ENCODE measurements at places on chromosomes 1 and 21.

GRCh38 chr1:164511001-164511705, 47.8 kb upstream of the PBX1 start:
- no peak for DNase-seq

GRCh38 chr21:23026878-23027277, 2028.7 kb downstream of the NCAM2 start:
- DNase-seq, result no peak

DNA sequence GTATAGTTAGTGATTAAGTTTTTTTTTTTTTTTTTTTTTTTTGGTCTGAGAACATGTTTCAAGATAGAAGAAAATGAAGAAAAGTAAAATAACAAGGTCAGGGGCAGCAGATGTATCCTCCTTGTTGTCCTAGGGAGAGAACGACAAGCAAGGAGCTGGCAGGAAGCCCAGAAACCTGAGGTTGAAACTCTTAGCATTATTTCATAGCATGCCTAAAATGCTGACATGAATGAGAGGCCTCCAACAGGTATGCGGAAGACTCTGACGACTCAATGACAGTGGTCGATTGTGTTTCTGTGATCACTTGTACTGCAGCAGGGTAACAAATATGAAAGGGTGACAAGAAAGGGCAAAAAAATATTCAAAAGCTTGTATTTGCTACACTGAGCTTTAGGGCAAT, 415.9 kb downstream of the PLA2G4A start:
- peak; percentile 1 for DNase-seq

DNA sequence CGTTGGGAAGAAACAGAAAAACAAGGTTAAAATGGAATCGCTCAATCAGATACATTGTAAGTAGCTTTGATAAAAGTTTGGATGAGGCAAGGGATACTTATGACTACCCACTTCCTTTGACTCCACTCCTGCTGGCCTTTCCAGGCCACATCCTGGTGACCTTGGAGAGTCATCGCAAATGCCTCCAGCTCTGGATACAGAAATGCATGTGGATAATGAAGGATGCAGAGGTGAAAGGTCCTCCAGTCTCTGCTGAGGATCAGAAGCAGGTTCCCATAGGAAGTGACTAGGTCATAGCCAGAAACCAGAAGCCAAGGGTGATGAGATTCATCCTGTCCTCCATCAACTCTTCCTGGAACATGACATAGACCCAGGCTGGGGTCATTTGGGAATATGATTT, 6.2 kb upstream of the CAMK1G start:
- DNase-seq, result no peak

- no peak for DNase-seq
These were observed 441 bp downstream of the PPT1 start for GRCh38 chr1:40096646-40096976.

- no peak for DNase-seq
These were observed 152.4 kb downstream of the TOMM20 start for GRCh38 chr1:234975941-234976860.

DNA sequence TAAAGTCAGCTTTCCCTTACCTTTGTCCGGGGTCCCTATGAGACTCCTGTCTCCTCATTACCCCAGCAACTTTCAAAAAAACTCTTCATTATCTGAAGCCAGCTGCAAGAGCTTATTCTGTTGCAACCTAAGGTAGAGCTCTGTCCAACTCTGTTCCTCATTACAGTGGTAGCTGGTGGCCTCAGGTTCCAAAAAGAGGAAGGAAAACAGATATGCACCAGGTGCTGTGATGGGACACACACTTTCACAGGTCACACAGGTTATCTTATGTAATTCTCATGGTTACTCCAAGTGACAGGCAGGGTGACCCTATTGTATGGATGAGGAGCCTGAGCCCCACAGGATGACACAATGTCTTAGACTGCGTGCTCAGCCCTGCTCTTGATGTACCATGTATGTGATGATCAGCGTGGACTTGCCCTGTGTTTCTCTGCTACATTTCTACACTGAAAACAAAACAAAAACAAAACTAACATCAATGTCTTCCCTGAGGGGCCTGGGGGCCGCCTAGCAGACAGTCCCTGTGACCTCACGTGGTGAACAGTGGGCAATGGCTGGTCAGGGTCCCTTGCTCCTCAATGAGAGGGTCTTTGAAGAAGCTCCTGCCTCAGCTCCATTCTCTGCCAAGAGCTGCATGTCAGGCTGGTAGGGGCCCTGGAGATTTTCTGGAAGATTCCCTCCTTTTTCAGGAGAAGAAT, 9.7 kb upstream of the TENT5C start:
- no peak for DNase-seq

DNA sequence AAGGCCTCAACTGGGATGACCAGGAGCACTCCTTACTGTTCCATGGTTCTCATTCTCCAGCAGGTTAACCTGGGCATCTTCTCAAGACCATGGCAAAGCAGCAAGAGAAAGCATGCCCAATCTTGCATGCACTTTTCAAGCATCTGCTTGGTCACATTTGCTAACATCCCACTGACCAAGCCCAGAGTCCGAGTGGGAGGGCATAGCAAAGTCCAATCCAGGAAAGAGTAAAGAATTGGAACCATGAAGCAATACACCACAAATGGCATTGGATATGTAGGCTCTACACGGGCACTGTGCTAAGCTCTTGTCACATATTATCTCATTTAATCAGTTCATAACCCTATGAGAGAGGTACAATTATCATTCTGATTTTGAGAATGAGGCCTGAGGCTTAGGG, 73.6 kb downstream of the PAPPA2 start:
- DNase-seq, result no peak

GRCh38 chr1:4773226-4773625, 118.8 kb downstream of the AJAP1 start:
- no peak for DNase-seq

DNA sequence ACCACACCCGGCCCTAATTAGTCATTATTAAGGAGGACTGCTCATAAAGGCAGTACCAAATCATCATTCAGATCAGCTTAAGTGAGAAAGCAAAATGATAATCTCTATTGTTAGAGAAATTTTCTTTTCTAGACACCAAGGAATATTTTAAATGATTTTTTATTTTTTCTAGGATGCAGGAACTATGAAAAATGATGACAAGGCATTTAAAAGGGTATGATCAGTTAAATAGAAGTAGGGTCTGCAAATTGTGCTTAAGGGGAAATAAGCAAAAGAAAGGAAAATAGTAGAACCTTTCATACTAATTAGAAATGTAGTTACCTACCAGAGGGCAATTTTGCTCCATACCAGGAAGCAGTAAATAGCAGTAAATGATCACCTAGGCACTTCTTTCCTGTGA, 21.6 kb upstream of the TEKT2 start:
- DNase-seq, result no peak

GRCh38 chr1:200861937-200862647, 10.7 kb upstream of the GPR25 start:
- DNase-seq, result no peak

- no peak for DNase-seq
These were observed 41.0 kb downstream of the DEGS1 start for GRCh38 chr1:224223819-224224714.

GRCh38 chr1:42739753-42740700, at the start of gene CLDN19:
Gene CLDN19 (minus strand): TSS chr1:42740236. CDS start chr1:42740063, 173 bp downstream.
- peak; percentile 53 for DNase-seq

DNA sequence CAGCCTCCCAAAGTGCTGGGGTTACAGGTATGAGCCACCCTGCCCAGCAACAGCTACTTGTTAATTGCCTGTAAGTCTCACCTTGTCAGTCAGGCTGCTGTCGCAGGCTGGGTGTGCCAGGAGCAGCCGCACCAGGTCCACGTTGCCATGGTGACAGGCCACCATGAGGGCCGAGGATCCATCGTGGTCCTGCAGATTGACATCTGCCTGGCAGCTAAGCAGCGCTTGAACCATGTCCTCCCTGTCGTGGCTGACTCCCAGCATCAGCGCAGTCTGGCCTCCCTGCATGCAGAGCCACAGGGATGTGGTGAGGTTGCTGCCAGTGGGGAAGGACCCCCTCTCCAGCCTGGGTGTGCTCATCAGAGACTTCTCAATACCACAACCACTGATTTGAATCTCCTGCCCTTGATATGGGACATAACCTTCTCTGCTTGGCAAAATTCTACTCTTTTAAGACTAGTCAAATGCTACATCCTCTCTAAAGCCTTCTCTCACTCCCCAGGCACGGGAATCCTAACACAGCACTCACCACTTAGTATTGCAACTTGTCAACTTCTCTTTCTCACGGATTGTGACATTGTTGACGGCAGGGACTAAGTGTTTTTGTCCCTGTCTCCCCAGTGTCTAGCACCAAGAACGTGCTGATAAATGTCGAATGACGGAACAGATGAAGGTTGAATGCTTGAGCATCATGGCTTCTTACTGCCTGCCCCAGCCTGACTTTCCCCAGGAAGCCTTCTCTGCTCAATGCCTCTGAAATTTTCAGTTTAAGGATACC, 52.9 kb downstream of the L1TD1 start:
- no peak for DNase-seq

GRCh38 chr21:25964015-25964414, 206.6 kb downstream of the APP start:
- DNase-seq, result no peak

GRCh38 chr1:27967106-27967883, 7.5 kb downstream of the XKR8 start:
- DNase-seq, result no peak

GRCh38 chr1:105485207-105485606, 1571.3 kb upstream of the PRMT6 start:
- DNase-seq, result no peak

GRCh38 chr1:104795931-104796330, 1046.2 kb downstream of the AMY1C start:
- DNase-seq, result no peak

- no peak for DNase-seq
These were observed 569 bp downstream of the FALEC start for GRCh38 chr1:150516050-150516591.

GRCh38 chr1:151416231-151416630, 16.9 kb downstream of the PSMB4 start:
- no peak for DNase-seq

GRCh38 chr1:211896958-211897357, 66.4 kb upstream of the LPGAT1 start:
- no peak for DNase-seq

- DNase-seq, result no peak
These were observed 3.3 kb upstream of the KNCN start for GRCh38 chr1:46554597-46555381.

DNA sequence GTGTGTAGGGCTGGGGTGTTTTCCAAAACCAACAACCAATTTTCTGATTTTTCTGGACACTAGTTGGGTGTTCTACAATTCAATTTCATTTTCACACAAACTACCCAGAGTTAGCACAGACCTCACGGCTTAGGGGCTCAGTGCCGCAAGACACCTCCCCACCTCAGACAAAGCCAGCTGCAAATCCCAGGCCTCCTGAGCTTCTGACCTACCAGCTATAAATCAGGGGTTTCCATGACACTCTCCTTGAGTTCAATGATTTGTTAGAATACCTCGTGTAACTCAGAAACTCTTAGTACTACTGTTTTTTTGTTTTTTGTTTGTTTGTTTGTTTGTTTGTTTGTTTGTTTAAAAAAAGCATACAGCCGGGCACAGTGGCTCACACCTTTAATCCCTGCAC, 28.7 kb upstream of the FAM89A start:
- peak; percentile 52 for DNase-seq

GRCh38 chr1:231705806-231706760, 79.5 kb downstream of the DISC1 start:
- peak; percentile 38 for DNase-seq

GRCh38 chr1:11527541-11528452, 48.8 kb downstream of the DISP3 start:
- no peak for DNase-seq

DNA sequence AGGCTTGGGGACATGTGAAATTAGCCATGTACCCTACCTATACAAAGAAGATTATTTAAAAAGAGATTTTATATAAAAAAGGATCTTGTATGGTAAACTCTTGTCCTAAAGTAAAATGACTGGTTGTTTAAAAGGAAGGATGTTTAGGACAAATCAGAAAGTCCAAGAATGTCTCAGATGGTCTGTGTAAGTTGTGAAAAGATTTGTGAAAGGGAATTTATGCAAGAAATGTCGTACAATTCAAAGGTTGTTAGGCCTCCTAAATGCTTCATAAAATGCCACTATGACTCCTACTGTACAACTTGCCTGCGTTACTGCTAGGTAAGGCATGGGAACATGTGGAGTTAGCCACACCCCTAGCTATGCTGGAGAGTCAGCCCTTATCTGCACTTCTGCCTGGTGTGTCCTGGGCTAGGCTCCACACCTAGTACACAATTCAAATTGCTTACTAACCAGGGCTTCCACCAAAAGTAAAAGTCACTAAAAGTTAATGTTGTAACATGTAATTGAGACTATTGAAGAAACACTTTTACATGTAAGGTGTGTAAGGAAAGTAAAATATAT, 19.7 kb downstream of the PRDX6 start:
- DNase-seq, result no peak

DNA sequence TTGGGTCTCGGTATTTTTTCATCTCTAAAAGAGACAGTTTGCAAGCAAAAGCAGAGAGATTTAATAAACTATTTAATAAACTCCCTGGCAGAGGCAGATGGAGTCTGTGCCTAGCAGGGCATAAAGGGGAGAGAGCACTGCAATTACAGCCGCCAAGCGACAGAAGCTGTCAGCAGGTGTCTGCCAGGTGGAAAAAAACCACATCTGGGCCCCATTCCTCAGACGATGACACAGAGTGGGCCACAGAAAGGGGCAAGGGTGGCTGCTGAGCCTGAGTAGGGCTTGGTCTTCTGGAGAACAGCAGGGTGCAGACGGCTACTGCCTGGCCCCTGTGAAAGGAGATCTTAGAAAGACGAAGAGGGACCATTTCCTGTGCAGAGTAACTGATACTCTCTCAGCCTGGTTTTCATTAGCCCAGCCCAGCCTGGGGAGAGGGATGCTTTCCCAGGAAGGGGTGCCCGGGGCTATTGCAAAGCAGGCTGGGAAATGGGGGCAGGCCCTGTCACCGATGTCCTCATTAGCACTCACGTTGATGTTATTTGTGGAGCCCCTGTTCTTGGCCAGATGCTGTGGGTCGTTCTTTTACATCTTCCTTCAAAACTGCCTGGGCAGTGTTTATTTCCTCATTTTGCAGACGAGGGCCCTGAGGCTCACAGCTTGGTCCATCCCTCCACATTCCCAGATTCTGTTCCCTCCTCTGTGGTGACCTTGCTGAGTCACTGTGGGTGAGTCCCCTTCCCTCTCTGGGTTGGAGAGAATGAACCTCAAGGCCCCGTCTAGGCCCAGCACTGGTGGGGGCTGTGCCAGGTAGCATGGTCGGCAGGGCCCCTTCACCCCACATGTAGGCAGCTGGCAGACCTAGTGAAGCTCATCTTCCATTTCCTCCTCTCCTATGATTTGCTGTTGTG, 472.7 kb downstream of the PTPRU start:
- no peak for DNase-seq
